Activated CD4-positive, alpha-beta T cell treated with anti-CD3 and anti-CD28 coated beads for 36 hours (primary cell): ENCODE measurements at places on chromosomes 3 and 15.

- no peaks in the 10 kb centered on the region for H3K36me3 ChIP-seq
- H3K4me1 ChIP-seq: no peaks in the 10 kb centered on the region
- no peak for DNase-seq
- no peak overlapping the region for H3K4me3 ChIP-seq
Measured at GRCh38 chr3:124569761-124570160, 160.5 kb upstream of the UMPS start.

DNA sequence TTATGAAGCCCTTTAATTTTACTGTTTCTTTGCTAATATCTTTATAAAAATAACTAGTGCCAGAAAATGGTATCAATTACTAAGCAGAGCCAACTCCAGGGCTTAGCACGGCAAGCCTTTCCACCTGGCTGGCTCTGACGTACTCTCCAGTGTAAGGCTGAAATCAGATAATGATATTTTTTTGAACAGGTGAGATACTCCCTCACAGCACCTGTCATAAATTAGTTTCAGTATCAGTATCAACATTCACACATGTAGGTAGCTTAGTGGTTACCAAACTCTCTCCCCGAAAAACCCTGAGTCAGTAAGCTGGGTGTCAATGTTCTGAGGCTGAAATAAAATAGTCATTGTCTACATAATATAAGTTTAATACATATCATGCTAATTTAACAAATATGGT is 710.1 kb downstream of the SQOR start:
- no peaks in the 10 kb centered on the region for H3K4me1 ChIP-seq
- H3K27ac ChIP-seq: no peak overlapping the region
- DNase-seq: no peak
- no peak overlapping the region for H3K4me3 ChIP-seq
- no peaks in the 10 kb centered on the region for H3K36me3 ChIP-seq

GRCh38 chr3:129950318-129951046 is 24.0 kb upstream of the TRH start:
- no peaks in the 10 kb centered on the region for H3K36me3 ChIP-seq
- no peak for DNase-seq
- no peak overlapping the region for H3K27ac ChIP-seq
- peaks cover 4% of the 10 kb centered on the region for H3K27me3 ChIP-seq

- peak within 1 kb of the TSS; percentile 83 for H3K27ac ChIP-seq
- peaks cover 19% of the 10 kb centered on the region for H3K4me1 ChIP-seq
- H3K27me3 ChIP-seq: peaks cover 10% of the 10 kb centered on the region
Measured at GRCh38 chr3:53160660-53161449, at the start of gene PRKCD. TSS of gene PRKCD (plus strand) at chr3:53161209. CDS start at chr3:53178423, 17,214 bp downstream.

- H3K27me3 ChIP-seq: peaks cover 9% of the 10 kb centered on the region
- H3K4me1 ChIP-seq: no peaks in the 10 kb centered on the region
- DNase-seq: no peak
- no peak overlapping the region for H3K4me3 ChIP-seq
Measured at GRCh38 chr15:58117619-58118018, 20.6 kb upstream of the AQP9 start.

- no peak overlapping the region for H3K27ac ChIP-seq
- H3K4me1 ChIP-seq: no peaks in the 10 kb centered on the region
- DNase-seq: no peak
- H3K36me3 ChIP-seq: no peaks in the 10 kb centered on the region
- no peaks in the 10 kb centered on the region for H3K27me3 ChIP-seq
- H3K4me3 ChIP-seq: no peak overlapping the region
Measured at GRCh38 chr3:138400651-138401070, 33.8 kb upstream of the ESYT3 start.

DNA sequence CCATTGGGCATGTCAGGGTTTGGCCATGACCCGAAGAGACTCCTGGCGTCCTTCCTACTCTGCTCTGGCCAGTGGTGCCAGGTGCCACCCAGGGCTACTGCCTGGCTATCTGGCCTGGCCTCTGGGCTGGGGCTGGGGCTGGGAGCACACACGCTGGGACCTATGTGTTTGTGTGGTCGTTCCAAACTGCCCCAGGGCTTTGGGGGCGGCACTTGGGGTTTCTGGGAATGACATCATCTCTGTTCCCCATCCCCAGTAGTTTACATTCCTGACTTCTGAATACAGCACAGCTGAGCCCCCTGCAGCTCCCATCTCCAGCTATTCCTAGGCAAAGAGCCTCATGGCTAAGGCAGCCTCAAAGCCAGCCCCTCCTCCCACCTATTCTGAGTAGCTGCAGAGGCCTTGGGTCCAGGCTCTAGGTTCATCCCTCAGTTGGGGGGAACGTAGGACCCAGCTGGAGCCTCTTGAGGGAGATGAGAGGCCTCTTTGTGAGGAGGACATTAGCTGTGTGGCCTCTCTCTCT is 24.3 kb downstream of the PLEKHO2 start:
- no peak overlapping the region for H3K4me3 ChIP-seq
- H3K4me1 ChIP-seq: no peaks in the 10 kb centered on the region

- peak overlapping the region; percentile 30 for H3K27ac ChIP-seq
- H3K27me3 ChIP-seq: peaks cover 2% of the 10 kb centered on the region
- H3K36me3 ChIP-seq: no peaks in the 10 kb centered on the region
- no peak for DNase-seq
- no peak overlapping the region for H3K4me3 ChIP-seq
- peaks cover 5% of the 10 kb centered on the region for H3K4me1 ChIP-seq
Measured at GRCh38 chr15:59169251-59169708, 37.4 kb upstream of the LDHAL6B start.

DNA sequence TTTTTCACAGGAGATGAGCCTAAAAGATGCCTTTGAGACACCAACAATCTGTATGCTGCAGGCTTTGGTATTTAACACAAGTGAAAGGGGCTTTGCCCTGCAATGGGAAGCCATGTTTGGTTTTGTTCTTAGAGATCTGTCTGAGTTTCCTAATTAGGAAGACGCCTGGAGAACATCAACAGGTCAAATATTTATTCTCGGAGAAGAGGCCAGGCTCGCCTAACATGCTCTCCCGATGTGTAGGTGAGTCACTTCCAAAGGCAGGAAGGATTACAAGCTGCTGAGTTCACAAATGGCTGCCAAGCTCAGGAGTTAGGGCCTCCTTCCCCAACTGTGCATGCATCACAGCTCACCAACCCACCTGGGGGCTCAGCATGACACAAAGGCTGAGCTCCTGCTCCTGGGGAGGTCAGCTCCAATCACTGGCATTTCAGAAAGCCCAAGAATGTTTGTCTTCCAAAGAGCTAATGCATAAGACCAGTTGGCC is 119.5 kb upstream of the PRICKLE2 start:
- peaks cover 9% of the 10 kb centered on the region for H3K27me3 ChIP-seq
- H3K4me3 ChIP-seq: no peak overlapping the region
- no peaks in the 10 kb centered on the region for H3K36me3 ChIP-seq
- no peak for DNase-seq
- no peaks in the 10 kb centered on the region for H3K4me1 ChIP-seq
- no peak overlapping the region for H3K27ac ChIP-seq

DNA sequence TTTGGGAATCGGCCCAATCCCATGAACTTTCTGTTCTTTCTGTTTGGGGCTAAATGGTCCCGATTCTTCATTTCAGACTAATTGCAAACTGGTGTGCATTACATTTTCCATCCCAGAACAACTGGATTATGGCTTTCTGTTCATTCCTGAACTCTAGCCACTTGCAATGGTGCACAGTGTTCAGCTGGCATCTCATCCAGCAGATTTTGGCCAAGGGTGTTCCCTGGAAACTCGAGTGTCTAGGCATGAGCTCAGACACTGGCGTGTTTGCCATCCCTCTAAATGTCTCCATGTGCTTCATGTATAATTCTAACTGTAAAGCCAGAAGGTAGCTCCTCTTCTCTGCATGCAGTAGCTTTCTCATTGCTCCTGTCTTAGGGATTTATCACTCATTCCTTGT is 97.1 kb upstream of the MYZAP start:
- H3K4me3 ChIP-seq: no peak overlapping the region
- no peak overlapping the region for H3K27ac ChIP-seq
- no peak for DNase-seq
- no peaks in the 10 kb centered on the region for H3K4me1 ChIP-seq

DNA sequence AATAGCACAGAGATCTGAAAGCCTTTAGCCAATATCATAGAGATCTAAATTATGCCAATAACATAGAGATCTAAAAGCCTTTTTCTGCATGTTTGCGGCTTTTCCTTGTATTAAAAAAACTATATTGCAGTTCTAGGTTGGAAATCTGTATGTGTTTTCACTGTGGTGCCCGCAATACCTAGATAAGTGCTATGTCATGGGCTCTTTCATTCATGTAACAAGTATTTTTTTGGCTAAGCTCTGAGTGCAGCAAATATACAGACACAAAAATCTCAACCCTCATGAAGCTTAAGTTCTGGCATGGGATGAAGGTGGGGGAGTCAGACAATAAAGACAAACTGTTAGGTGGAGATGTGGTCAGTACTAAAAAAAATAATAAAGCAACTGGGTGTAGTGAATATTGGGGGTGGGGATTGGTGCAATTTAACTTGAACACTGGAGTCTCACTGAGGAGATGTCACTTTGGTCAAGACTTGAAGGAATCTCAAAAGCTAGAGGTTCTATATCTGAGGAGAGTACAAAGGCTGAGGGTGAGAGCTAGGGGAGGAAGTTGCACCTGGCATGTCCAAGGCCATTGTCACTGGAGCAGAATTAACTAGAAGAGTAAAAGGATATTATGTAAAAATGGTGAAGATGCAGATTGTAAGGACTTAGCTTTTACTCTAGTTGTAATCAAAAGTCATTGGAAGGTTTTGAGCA is 973 bp downstream of the BUB1B start:
- no peaks in the 10 kb centered on the region for H3K27me3 ChIP-seq
- no peak overlapping the region for H3K27ac ChIP-seq
- H3K4me3 ChIP-seq: no peak overlapping the region
- H3K4me1 ChIP-seq: peaks cover 8% of the 10 kb centered on the region
- DNase-seq: no peak
- peaks cover 29% of the 10 kb centered on the region for H3K36me3 ChIP-seq

DNA sequence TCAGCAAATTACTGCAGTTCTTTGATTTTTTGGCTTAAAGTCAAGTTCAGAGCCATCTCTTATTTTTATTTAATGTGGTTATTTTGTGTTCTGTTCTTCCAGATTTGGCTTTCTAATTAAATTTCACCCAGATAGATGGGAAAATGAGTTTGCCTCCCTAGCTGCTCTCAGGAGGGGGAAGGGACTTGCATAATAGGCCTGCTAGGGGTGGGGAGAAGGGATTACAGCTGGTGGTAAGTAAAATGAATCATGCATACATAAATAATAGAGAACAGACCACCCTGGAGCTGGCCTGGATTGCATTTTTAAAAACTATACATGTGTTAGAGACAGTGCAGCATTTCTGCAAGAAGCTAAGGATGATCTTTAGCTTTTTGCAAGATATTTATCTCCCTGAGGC is 3.9 kb upstream of the PXYLP1 start:
- H3K27ac ChIP-seq: no peak overlapping the region
- no peaks in the 10 kb centered on the region for H3K27me3 ChIP-seq
- H3K36me3 ChIP-seq: no peaks in the 10 kb centered on the region
- H3K4me3 ChIP-seq: no peak overlapping the region

- no peak overlapping the region for H3K27ac ChIP-seq
- H3K27me3 ChIP-seq: no peaks in the 10 kb centered on the region
- no peak overlapping the region for H3K4me3 ChIP-seq
- no peaks in the 10 kb centered on the region for H3K36me3 ChIP-seq
- no peak for DNase-seq
- H3K4me1 ChIP-seq: no peaks in the 10 kb centered on the region
Measured at GRCh38 chr3:155038203-155038554, 41.9 kb upstream of the MME start.

- peak; percentile 79 for DNase-seq
- H3K4me3 ChIP-seq: no peak overlapping the region
- H3K27me3 ChIP-seq: no peaks in the 10 kb centered on the region
- H3K27ac ChIP-seq: peak overlapping the region; percentile 42
- H3K4me1 ChIP-seq: peaks cover 71% of the 10 kb centered on the region
Measured at GRCh38 chr15:70507772-70508371, 255.5 kb downstream of the UACA start.
